NB4 (cell line): ENCODE measurements at places on chromosomes 2 and 18.

GRCh38 chr2:237629739-237630138 is 2.4 kb downstream of the LRRFIP1 start:
- no peak for DNase-seq

DNA sequence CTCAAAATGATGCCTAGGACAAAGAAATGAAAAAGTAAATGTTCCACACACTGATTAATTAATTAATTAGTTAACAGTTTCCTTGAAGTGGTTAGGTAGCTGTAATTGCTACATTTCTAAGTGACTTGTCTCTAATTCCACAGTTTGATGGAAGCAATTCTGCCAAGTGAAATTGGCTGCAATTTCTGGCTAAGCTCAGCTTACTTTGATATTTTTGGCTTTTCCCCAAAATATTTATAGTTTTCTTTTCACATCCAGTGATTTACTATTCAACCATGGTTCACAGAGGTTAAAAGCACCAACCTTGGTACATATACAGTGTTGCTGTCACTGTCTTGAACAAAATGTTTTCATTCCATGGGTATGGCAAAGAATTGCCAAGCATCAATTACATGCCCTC is 459.5 kb upstream of the CDH20 start:
- DNase-seq: no peak

- no peak for DNase-seq
Observed at GRCh38 chr2:160816916-160817499, 323.4 kb upstream of the RBMS1 start.

DNA sequence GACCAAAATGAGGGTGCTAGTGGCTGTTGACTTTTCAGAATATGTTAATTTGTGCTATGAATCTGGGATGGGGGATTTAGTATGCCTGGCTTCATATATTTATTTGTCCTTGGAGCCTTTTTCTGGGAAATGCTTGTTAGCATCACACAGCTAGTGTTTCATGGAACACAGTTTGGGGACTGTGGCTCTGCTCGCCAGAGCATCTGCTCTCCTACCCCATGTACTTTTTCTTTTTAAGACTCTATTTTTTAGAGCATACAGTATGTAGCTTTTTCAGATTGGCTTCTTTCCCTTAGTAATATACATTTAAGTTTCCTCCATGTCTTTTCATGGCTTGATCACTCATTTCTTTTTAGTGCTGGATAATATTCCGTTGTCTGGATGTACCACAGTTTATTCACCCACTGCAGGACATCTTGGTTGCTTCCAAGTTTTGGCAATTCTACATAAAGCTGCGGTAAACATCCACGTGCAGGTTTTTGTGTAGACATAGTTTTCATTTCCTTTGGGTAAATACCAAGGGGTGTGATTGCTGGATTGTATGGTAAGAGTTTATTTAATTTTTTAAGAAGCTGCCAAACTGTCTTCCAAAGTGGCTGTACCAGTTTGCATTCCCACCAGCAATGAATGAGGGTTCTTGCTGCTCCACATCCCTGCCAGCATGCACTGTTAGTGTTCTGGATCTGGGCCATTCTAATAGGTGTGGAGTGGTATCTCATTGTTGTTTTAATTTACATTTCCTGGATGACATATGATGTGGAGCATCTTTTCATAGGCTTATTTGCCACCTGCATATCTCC is 44.1 kb downstream of the EFR3B start:
- DNase-seq: no peak

- peak; percentile 64 for DNase-seq
Observed at GRCh38 chr2:46364797-46365457, 67.7 kb downstream of the EPAS1 start.

- no peak for DNase-seq
Observed at GRCh38 chr2:20314562-20315501, 35.8 kb downstream of the PUM2 start.

GRCh38 chr2:148812306-148812705 is 62.7 kb upstream of the KIF5C start:
- no peak for DNase-seq

DNA sequence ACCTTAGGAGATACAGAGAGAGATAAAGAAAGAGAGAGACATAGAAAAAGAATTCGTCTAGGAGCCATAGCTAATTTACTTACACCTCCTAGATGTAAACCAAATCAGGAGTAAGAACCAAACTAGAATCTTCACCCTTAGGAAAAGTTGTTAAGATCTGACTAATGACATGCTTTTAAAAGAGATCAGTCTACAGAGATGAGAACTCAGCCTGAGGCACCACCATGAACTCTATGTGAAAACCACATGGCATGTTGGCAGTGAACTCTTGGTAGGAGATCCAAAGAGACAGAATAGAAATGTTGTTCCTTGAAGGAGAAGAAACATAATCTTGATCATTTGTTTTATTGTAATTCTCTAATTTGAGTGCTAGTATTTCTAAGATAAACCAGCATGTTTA is 585.4 kb upstream of the ID2 start:
- DNase-seq: no peak

DNA sequence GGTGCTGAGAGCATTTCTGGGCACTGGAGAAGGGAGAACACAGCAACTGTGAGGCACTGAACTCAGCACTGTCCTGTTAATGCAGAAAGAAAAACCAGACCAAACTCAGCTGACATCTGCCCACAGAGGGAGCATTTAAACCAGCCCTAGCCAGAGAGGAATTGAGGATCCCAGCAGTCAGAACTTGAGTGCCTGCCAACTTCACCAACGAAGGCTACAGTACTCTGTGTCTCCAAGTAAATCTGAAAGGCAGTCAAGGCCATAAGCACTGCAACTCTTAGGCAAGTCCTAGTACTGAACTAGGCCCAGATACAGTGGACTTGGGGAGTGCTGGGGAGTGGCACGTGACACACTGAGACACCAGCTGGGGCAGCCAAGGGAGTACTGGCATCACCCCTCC is 176.2 kb upstream of the ZC3H15 start:
- DNase-seq: no peak

GRCh38 chr2:176124110-176124946 is 1.8 kb downstream of the HOXD9 start:
- DNase-seq: no peak

DNA sequence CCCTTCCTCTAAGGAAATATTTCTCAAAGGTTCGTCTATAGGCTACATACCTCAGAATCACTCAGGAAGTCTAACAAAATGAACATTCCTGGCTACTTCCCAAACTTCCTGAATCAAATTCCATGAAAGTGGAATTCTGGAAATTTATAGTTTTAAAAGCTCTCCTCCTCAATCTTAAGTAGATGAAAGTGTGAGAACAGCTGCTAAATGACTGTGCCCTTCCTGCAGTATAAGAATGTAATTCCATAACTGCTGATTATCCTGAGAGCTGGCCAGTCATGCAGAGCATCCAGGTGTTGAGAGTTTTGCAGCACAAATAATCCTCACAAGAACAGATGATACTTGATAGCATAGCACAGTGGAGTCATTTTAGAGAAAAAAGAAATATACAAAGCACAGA is 265.0 kb downstream of the KCNJ3 start:
- DNase-seq: no peak

- DNase-seq: no peak
Observed at GRCh38 chr2:220855296-220855695, 716.8 kb downstream of the EPHA4 start.

- DNase-seq: no peak
Observed at GRCh38 chr2:15040429-15041084, 408.0 kb downstream of the LRATD1 start.

- no peak for DNase-seq
Observed at GRCh38 chr2:217168496-217168895, 308.6 kb upstream of the TNP1 start.

DNA sequence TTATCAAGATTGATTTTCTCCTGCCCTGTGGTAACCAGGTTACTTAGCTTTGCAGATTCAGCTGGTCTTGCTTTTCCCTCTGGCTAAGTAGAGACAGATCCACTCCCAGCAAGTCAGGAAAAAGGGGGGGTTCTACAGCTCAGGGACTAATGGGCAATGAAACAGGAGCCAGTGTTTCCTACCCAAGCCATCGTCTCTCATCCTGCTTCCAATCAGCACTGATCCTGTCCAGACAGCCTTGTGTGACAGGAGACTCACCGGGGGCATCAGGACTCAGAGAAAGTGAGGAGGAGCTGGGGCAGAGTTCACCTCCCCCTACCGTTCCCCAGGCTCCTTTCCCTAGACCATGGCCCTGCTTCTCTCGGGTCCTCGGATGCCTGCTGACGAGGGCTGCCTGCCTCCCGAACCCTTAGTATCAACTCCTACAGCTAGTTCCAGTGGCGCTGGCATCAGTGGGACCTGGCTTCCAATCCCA is 307.6 kb downstream of the ALK start:
- no peak for DNase-seq

DNA sequence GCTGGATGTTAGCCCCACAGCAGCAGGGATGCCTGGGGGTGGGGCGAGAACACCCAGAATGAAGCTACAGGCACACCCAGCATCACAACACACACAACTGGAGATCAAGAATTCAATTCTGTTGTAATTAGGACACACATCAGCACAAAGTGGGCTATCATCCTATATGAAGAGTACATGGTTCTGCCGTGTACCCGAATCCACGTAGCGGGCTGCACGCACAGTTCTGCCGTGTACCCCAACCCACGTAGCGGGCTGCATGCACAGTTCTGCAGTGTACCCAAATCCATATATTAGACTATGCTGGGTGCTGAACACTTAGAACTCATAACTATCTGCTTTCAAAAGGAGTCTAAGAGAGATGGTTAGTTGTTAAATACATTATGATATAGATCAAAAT is 86.5 kb downstream of the EIPR1 start:
- DNase-seq: no peak

- no peak for DNase-seq
Observed at GRCh38 chr18:2526329-2526728, 45.0 kb downstream of the METTL4 start.

GRCh38 chr18:58569490-58569911 is 59.4 kb downstream of the ALPK2 start:
- DNase-seq: no peak

- peak; percentile 38 for DNase-seq
Observed at GRCh38 chr2:99481941-99482340, 7.9 kb downstream of the REV1 start.
